ENCODE measurements at places on chromosomes 16 and 17.

- DNase-seq = no peak
These were observed 55.9 kb downstream of the USP22 start for GRCh38 chr17:20986767-20987510.

DNA sequence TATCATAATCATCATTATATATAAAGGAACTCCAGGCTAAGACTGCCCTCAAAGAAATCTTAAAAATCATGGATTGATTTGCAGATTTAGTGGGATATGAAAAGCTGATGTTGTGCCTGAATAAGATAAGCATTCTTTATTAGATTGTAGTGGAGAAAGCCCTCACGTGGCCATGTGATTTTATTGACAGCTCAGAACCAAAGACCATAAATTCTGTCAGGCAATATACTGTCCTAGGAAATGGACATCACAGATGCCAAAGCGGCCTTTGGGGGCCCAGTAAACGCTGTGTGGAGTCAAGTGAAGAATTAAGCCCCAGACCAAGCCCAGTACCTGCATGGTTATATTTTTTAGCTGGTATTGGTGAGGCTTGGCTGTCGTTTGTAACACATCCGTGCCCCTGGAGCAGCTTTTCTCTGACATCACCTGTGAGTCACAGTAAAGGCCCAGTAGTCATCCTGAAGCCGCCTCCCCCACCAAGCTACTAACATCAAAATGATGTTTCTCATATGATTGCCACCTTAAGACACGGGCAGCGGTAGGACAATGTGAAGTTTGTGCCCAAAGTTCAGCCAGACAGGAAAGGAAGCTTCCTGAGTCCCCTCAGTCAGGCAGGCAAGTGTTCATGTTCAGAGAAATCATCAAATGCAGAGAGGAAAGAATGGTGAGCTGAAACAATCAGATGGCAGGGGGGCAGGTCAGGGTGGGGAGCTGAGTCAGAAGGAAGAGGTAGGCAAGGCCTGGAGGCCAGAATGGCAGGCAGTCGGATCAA, 209.4 kb downstream of the IRX3 start:
- peak; percentile 70 for DNase-seq

DNA sequence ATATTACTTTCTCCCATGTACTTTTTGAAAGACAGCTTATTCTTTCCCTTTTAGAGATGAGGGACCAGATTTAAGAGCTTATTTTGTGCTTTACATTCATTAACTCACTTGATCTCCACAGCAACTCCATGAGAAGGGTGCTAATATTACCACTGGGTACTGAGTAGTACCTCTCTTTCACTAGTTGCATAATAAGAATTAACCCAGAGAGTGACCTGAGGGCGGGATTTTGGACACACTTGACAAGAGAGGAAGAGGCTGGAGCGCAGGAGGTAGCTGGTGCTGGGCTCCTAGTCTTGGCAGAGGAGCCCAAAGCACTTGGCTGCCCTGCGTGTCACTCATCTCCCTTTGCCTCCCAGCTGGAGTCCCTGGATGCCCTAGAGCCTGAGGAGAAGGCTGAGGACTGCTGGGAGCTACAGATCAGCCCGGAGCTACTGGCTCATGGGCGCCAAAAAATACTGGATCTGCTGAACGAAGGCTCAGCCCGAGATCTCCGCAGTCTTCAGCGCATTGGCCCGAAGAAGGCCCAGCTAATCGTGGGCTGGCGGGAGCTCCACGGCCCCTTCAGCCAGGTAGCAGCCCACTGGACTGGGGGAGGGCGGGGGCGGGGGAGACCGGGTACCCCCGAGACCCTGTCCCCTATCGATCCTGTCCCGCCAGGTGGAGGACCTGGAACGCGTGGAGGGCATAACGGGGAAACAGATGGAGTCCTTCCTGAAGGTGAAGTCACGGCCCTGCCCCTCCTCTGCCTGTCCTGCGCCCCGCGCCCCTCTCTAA, 1.7 kb upstream of the MAZ start:
- DNase-seq = no peak

DNA sequence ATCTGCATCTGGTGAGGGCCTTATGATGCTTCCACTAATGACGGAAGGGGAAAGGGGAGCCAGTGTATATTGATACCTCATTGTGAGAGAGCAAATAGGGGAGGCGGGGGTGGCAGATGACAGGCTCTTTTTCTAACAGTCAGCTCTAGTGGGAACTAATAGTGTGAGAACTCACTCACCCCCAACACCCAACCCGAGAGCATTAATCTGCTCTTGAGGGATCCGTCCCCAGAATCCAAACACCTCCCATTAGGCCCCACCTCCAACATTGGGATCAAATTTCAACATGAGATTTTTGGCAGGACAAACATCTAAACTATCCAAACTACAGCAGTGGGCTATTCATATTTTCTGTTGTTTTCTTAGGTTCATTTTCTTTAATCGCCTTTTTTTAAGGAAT, 54.4 kb downstream of the BPTF start:
- DNase-seq = no peak

- no peak for DNase-seq
These were observed 8.4 kb downstream of the HNF1B start for GRCh38 chr17:37736428-37736827.

GRCh38 chr17:83186751-83187421, 107.5 kb downstream of the METRNL start:
- no peak for DNase-seq

DNA sequence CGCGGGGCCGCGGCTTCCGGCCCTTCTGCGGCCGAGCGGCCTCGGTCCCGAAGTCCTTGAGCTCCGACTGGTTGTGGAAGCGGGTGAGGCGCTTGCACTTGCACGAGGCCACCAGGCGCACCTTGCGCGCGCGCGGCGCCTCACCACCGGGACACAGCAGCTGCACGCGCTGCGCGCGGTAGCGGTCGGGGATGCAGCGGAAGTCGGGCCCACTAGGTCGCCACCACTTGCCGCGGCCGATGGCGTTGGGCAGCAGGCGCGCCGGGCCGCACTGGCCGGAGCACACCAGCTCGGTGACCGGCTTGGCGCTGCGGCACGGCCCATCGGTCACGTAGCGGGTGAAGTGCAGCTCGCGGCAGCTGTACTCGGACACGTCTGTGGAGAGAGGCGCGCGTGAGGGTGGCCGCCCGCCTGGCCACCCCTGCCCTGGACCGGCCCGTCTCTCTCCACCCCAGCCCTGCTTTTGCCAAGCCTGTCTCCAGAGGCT, 3.2 kb downstream of the SOST start:
- peak; percentile 33 for DNase-seq
